Activated CD4-positive, alpha-beta T cell treated with anti-CD3 and anti-CD28 coated beads, Interleukin-2, amount 10 ng/mL, durations not matched to agents 24 days and 14 days (primary cell): ENCODE measurements at places on chromosomes 7 and 10. TPM values are rescaled to one million over a fixed set of nuclear protein-coding genes. Genes with fewer than 3 reads are reported as not detected.

DNA sequence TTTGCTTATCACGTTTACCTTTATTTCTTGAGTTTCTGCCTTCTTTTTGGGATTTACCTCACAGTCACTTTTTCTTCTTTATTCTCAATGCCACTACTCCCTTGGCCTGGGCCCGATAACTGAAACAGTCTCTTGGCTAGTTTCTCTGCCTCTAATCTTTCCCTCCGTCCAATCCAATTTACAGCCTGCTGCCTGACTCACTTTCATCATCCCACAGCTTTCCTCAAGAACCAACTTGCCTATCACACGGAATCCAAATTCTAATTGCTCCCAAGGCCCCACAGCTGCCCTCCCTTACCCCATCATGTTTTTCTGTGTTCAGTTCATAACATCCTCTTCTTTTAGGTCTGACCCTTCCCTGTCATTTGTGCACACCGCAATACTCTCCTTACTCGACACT lies 121.4 kb downstream of the HIPK2 start:
- no peak overlapping the region for H3K27ac ChIP-seq
- peaks cover 7% of the 10 kb centered on the region for H3K36me3 ChIP-seq
- no peaks in the 10 kb centered on the region for H3K27me3 ChIP-seq
- no peak for DNase-seq
- no peak overlapping the region for H3K4me3 ChIP-seq

GRCh38 chr10:82934429-82934828 lies 1059.4 kb downstream of the NRG3 start:
- no peak overlapping the region for H3K4me3 ChIP-seq
- no peaks in the 10 kb centered on the region for H3K36me3 ChIP-seq
- H3K4me1 ChIP-seq = no peaks in the 10 kb centered on the region
- no peak for DNase-seq
- no peaks in the 10 kb centered on the region for H3K27me3 ChIP-seq
- H3K27ac ChIP-seq = no peak overlapping the region

GRCh38 chr7:116100626-116101025 lies 70.1 kb upstream of the TFEC start:
- no peak for DNase-seq
- H3K36me3 ChIP-seq = no peaks in the 10 kb centered on the region
- peaks cover 5% of the 10 kb centered on the region for H3K27me3 ChIP-seq
- no peak overlapping the region for H3K4me3 ChIP-seq
- H3K4me1 ChIP-seq = no peaks in the 10 kb centered on the region
- H3K27ac ChIP-seq = no peak overlapping the region

DNA sequence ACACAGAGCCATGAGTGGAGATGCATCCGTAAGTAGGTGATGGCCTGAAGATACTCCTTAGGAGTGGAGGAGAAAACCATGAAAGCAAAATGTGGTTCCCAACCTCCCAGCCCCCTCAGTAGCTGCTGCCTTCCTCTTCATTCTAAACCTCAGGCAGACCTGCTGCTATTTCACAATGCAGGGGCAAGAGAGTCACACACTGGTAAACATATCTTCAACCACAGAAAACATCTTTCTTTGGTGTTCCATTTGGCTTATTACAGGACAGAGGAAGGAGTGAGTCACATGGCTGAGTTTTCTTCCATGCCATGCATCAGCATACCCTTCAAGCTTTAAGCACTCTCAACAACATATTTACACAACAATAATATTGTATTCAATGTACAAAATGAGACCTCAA lies 342.1 kb downstream of the BMPER start:
- DNase-seq = no peak
- no peaks in the 10 kb centered on the region for H3K27me3 ChIP-seq
- no peak overlapping the region for H3K27ac ChIP-seq
- no peak overlapping the region for H3K4me3 ChIP-seq

DNA sequence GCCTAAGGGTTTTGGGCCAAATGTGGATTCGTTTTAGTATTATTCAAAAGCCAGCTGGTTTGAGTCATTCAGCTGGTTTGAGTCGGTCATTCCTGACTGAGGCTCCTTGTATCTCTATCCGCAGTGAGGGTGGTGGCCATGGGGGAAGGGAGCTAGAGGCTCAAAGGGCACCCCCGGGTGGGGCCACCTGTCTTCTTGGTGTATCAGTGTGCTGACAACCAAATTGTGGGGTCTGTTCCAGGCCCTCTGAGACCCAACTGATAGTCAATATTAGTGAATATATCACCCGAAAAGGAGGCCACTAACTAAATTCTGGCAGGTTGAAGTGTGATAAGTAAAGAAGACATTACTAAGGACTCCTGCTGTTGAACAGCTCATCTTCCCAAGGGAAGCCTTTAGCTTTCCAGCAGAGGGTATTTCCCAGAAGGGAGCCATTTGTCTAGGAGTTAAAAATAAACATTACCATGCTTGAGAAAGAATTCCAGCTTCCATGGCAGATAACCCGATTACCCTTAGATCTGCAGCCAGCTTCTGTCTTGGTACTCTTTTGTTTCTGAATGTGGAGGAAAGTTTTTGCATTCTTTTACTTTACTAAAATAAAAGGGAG lies 29.9 kb upstream of the DDX50 start:
- no peaks in the 10 kb centered on the region for H3K36me3 ChIP-seq
- H3K4me3 ChIP-seq = no peak overlapping the region
- peaks cover 7% of the 10 kb centered on the region for H3K4me1 ChIP-seq
- no peak overlapping the region for H3K27ac ChIP-seq

GRCh38 chr10:490256-490655 lies 199.2 kb downstream of the DIP2C start:
- H3K27ac ChIP-seq = no peak overlapping the region
- H3K27me3 ChIP-seq = peaks cover 10% of the 10 kb centered on the region
- H3K36me3 ChIP-seq = no peaks in the 10 kb centered on the region

DNA sequence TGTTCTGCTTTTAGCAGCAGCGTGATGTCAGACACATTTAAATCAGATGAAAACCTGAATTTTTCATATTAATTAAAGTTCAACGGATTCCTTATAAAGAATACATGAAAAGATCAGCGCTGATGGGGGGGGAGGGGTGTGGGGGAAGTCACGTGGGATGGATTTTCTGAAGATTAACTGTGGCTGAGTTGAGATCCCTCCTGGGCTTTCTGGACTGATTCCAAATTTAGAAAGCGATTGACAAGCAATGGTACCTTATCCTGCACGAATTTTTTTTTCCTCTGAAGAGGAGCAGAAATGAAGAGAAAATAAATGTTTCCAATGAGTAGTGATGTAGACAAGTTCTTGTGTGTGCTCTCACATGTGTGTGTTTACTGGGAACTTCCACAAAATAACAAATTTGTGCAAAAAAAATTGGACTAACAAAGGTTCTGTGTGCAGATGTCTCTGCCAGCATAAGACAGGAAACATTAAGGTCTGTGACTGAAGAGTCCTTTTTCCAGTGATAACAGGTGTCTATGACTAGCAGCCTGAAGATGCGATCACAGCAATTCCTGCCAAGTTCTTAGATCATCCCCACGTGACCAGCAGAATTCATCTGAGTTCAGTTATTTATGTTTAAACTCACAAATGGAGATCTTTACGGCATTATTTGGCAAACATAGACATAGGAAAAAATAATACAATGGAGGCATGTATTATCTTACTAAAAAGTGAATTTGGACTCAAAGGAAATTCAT lies 585.2 kb upstream of the CELF2 start:
- no peak for DNase-seq
- peaks cover 3% of the 10 kb centered on the region for H3K27me3 ChIP-seq
- no peaks in the 10 kb centered on the region for H3K36me3 ChIP-seq
- no peak overlapping the region for H3K27ac ChIP-seq
- H3K4me3 ChIP-seq = no peak overlapping the region
- H3K4me1 ChIP-seq = no peaks in the 10 kb centered on the region

The CTAGE6 gene
- total RNA-seq = 0.52 and 1.5 TPM in 2 replicates

The RNF148 gene
- total RNA-seq = not detected in 2 replicates
